ENCODE measurements at places on chromosomes 11 and 22. TPM values are rescaled to one million over a fixed set of nuclear protein-coding genes. Genes with fewer than 3 reads are reported as not detected.

Gene ACRV1
- total RNA-seq = not detected

Gene INS
- total RNA-seq = not detected

Gene FADS1
- total RNA-seq = 140 TPM

Gene TUBA8
- not detected for total RNA-seq

Gene ELFN2
- total RNA-seq = 0.59 TPM

Gene TRIM64
- total RNA-seq = not detected

Gene PKP3
- 0.69 TPM for total RNA-seq
